Natural killer cell (primary cell): ENCODE measurements at places on chromosomes 12 and 14. TPM values are rescaled to one million over a fixed set of nuclear protein-coding genes. Genes with fewer than 3 reads are reported as not detected.

DNA sequence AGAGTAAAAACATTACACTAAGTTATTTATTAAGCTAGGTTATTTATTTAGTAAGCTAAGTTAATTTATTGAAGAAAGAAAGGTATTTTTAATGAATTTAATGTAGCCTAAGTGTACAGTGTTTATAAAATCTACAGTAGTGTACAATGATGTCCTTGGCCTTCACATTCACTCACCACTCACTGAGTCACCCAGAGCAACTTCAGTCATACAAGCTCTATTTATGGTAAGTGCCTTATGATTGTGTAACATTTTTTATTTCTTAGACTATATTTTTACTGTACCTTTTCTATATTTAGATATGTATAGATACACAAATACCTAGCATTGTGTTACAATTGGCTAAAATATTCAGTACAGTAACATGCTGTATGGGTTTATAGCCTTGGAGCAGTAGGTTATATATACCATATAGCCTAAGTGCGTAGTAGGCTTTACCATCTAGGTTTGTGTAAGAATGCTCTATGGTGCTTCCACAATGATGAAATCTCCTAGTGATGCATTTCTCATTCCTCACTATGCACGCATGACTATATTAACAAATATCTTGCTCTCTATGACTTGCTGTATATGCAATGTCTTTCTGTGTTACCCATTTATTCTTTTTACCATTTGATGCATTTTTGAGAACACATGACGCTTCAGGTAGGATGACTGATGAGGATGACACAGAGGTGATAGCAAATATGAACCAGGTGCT, 309.6 kb upstream of the ATXN7L3B start:
- no peak for DNase-seq

DNA sequence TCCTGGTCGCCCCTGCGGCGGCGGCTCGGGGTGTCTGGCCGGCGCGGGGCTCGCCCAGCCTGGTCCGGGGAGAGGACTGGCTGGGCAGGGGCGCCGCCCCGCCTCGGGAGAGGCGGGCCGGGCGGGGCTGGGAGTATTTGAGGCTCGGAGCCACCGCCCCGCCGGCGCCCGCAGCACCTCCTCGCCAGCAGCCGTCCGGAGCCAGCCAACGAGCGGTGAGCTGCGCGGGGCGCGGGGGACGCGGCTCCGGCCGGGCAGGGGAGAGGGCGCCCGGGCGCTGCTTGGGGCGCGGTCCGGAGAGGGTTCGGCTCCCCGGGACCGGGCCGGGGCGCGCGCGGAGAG, at the start of gene LGALS3:
Gene LGALS3, plus strand, starts transcription at position 167 of the 342 bp plus-strand sequence. CDS start 8,122 bp downstream, outside the sequence.
- DNase-seq = no peak

- no peak for DNase-seq
These were observed 200.7 kb downstream of the SLC2A13 start for GRCh38 chr12:39905152-39905551.

DNA sequence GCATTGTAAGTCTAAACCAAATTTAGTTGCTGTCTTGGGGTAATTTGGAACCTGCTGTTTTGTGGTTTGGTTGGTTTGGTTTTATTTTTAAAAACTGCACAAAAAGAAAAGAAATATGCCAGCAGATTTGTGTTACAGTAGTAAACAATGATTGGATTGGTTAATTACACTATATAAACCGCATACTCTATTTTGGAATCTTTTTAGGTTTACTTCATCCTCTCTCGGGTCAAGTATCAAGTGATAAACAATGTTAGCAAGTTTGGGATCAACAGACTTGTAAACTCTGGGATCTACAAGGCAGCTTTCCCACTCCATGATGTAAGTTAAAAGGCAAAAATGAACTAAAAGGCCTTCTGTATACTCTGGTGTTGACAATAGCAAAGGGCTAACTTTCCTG, 132.4 kb downstream of the ANO6 start:
- DNase-seq = no peak

GRCh38 chr14:59755409-59756135, 115.0 kb downstream of the RTN1 start:
- DNase-seq = no peak

Gene INHBE
- total RNA-seq = not detected
